ENCODE measurements at places on chromosomes 1 and 21. TPM values are rescaled to one million over a fixed set of nuclear protein-coding genes. Genes with fewer than 3 reads are reported as not detected.

The C21orf91 gene
- total RNA-seq = 14.1 TPM

DNA sequence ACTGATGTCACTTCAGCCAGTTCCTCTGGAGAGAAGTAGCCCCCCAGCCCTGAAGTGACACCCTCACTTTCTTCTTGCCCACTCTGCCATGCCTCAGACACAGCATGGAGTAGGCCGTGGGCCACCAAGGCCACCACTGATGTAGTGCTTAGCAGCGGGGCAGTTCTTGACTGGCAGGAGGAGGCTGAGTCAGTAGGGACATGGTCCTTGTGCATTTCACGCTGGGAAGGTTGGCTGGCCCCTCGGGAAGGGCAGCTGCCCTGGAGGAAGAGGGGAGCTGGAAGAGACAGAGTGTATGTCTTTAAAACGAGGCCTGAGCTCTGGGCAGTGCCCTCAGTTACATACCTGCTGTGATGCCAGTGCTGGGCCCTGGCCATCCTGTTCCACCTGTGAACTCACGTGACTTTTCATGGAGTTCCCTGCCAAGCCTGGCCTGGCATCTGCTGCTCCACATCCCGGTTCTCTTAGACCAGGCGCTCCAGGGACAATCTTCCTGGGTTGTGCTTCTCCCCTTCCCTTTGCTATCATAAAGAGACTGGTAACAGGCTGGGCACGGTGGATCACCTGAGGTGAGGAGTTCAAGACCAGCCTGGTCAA lies 158.6 kb upstream of the TMEM51 start:
- DNase-seq = no peak

DNA sequence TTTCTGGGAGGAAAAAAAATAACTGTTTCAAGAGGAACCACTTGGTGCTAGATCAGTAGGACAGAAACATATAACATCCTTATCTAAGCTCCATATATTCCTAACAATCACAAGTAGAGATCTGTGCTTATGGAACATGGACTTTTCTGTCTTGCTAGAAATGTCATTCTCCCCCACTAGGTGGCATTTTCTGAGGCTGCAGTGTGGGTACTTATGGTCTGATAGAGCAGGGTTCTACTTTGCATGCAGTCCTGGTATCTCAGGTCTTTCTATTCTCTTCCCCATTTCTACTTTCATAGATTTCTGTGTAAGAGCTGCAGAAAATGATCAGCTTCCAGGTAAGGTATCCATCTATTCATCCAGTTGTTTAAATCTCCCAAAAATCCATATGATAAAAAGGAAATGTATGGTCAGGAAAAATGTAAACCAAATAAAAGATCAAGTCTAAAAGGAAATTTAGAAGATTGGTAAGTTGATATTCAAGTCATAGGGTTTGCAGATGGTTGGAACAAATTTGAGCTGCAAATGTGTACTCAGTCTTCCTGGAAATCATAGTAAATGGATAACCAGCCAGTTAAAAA lies 1.5 kb downstream of the ZNF684 start:
- DNase-seq = no peak

The LCE2B gene
- 1,313 TPM for total RNA-seq

The SFN gene
- 1,044 TPM for total RNA-seq

GRCh38 chr1:12544357-12544756 lies 73.7 kb downstream of the DHRS3 start:
- DNase-seq = no peak

DNA sequence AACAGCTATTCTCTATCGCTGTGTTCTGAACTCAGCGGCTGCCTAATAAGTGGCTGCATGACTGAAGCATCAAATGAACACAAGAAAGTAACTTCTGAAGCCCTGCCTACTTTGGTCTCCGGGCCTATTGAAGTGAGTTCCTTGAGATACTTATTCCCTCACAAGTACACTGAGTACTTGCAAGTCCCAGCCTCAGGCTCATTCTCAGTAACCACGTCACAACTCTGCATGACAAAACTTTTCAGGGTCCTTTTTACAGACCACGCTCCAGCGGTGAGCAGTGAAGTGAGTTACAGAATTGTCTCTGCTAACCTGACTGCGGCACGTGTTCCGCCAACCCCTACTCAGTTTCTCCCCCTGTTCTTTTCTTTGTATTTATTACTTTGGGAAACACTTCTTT lies 1342.7 kb upstream of the ADGRL4 start:
- DNase-seq = no peak

The CNIH3 gene
- 5.1 TPM for total RNA-seq

The ZNF593OS gene
- total RNA-seq = not detected

- no peak for DNase-seq
Observed at GRCh38 chr1:181094416-181095212, 6.1 kb downstream of the IER5 start.

GRCh38 chr21:42190486-42190863 lies 28.5 kb upstream of the ABCG1 start:
- DNase-seq = no peak

DNA sequence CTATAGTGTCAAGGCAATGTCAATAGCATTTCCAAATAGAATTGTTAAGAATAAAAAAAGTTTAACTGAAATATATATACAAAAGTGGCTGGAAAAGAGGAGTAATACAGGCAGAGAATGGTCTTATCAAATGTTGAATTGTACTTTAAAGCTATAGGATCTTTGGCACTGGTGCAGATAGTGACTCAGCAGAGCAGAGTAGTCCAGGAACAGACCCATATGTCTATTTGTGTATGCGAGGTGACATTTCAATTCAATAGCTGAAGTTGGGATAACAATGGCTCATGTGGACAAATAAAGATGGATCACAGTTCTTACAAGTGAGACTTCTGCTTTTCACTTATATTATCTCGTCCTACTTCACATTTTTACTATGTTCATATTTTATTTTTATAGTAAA lies 543.0 kb upstream of the B3GALT2 start:
- DNase-seq = no peak

The L1TD1 gene
- not detected for total RNA-seq

The SEMA6C gene
- 30.4 TPM for total RNA-seq
